ENCODE measurements at places on chromosomes 11 and 22.
A peak's percentile ranks its signal among the peaks of the same experiment; 100 is the strongest.

DNA sequence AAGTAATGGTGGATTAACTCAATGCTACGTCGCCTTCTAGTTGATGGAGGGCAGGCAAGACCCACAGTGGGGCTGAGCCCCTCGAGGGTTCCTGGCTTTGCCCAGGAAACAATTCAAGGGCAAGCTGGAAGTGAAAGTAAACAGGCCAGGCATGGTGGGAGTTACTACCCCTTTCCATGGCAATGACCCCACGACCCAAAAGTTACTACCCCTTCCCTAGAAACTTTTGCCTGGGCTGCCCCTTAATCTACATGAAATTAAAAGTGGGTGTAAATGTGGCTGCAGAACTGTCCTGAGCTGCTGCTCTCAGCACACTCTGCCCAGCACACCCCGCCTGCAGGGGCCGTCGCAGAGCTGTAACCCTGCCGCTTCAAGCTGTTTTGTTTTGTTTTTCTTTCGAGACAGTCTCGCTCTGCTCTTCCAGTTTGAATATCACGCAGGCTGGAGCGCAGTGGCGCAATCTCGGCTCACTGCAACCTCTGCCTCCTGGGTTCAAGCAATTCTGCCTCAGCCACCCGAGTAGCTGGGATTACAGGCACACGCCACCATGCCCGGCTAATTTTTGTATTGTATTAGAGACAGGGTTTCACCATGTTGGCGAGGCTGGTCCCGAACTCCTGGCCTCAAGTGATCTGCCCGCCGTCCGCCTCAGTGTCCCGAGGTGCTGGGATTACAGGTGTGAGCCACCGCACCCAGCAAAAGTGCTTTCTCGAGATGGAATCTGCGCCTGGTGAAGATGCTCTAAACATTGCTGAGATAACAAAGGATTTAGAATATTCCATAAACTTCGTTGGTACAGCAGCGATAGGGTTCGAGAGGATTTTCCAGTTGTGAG, 5.9 kb upstream of the RNH1 start:
- DNase-seq = no peak

DNA sequence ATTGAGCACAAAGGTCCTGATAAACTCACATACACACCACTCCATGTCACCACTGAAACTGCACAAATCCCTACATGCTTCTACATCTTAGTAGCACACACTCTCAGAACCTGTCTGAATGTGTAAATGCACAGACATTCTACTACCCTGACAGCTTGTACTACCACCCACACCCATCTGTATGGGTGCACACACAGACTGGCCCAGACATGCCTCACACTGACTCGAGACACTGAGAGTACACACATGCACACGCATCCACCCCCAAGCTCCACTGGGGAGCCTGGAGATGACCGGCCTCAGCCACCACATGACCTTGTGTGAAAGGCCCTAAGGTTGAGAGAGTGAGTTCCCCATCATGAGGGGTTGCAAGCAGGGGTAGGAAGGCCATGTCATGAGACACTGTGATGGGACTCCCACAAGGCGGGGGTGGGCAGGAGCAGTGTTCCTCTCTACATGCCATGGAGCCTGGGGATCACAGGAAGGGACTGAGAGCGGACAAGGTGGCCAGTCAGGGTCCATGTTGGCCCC, 28.1 kb downstream of the ARAP1 start:
- no peak for DNase-seq

- no peak for DNase-seq
These were observed 5.4 kb upstream of the MMP8 start for GRCh38 chr11:102729849-102730815.

DNA sequence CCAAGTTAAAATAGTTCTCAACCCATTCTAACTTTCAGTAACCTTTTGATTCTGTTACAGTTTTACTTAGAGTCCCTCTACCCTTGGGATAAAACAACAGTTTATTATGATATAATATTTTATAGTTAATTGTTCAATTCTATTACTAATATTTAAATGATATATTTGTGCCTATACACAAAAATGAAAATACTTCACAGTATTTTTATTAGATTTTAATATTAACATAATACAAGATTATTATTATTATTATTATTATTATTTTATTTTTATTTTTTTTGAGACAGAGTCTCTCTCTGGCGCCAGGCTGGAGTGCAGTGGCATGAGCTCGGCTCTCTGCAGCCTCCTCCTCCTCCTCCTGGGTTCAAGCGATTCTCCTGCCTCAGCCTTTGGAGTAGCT, 416.7 kb downstream of the NTM start:
- no peak for DNase-seq

DNA sequence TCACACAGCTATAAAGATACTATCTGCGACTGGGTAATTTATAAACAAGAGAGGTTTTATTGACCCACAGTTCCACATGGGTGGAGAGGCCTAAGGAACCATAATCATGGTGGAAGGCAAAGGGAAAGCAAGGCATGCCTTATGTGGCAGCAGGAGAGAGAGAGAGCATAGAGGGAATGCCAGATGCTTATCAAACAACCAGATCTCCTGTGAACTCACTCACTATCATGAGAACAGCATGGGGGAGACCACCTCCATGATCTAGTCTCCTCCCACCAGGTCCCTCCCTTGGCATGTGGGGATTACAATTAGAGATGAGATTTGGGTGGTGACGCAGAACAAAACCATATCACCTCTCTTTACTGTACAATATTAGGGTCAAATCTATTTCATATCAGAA, 1101.6 kb upstream of the RAG2 start:
- DNase-seq = no peak

DNA sequence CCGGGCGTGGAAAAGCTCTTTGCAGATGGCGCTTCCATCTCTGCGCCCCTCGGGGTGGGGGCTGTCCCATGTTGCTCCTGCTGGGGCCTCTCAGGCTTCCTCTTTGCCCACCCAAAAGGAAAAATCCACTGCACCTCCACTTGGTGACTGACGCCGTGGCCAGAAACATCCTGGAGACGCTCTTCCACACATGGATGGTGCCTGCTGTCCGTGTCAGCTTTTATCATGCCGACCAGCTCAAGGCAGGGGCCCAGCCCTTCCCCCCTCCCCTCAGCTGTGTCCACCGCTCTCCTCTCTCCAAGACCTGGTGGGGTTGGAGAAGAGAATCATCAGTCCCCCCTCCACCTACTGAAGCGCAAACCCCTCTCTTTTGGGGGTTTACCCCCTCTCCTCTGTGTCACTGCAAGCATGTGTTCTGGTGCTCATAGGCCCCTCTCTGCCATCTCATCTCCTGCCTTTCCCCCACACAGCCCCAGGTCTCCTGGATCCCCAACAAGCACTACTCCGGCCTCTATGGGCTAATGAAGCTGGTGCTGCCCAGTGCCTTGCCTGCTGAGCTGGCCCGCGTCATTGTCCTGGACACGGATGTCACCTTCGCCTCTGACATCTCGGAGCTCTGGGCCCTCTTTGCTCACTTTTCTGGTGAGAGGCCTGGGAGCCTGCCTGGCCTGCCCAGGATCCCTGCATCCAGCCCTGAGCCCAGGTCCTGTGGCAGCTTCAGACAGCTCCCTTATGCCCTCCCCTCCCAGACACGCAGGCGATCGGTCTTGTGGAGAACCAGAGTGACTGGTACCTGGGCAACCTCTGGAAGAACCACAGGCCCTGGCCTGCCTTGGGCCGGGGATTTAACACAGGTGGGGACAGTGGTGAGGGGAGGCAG, 1.8 kb downstream of the LARGE2 start:
- DNase-seq = no peak

DNA sequence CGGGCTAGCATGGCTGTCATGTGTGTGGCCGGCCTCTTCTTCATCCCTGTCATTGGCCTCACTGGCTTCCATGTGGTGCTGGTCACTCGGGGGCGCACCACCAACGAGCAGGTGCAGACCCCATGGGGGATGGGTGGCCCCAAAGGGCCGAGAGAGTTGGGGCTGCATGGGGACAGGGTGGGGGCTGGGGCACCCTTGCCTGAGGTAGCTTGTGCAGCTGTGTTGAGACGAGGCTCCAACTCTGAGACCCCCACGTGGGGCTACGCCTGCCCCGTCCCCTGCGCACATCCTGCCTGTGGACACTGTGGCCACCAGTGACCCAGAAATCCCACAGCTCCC, 8.5 kb downstream of the ZDHHC8 start:
- DNase-seq = no peak

DNA sequence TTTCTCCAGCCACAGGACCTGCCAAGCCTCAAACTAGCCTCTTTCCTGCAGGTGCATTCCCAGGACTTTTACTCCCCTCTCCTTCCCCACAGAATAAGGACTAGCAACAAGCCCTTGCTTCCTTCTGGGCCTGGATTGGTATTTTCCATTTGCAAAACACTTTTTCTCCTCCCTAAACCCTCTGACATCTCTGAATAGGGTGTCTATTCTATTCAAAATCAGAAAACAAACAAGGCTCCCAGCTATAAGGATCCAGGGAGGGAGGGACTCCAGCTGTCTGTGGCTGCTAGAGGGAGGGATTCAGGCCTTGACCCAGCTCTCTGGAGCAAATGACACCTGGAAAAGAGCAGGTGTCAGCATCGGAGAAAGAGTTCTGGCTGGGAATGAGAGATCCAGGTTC, 168.5 kb upstream of the BDNF start:
- no peak for DNase-seq

DNA sequence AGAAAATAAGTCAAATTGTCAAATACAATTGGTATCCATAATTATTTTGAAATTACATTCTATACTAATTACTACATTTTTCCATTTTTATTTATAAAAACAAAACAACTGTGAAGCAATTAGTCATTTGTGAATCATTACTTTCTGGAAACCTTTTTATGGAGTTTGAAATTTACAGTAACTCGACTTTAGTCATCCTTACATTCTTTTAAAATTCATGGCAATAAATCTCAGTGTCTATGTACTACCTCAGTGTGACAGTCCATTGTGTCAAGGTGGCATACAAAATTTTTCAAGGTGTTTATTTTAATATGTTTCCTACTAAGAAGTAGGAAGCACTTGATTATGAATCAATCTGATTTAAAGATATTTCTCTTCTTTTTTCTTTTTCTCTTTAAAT, 1949.4 kb upstream of the RAG2 start:
- no peak for DNase-seq

DNA sequence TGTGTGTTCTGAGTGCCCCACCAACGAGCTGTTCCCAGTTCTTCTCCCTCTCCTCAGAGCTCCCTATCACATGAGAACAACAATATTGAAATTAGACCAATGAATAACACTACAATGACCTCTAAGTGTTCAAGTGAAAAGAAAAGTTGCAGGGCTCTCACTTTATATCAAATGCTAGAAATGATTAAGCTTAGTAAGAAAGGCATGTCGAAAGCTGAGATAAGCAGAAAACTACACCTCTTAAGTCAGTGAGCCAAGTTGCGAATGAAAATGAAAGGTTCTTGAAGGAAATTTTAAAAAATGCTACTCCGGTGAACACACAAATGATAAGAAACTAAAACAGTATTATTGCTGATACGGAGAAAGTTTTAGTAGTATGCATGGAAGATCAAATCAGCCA, 199.8 kb downstream of the GUCY1A2 start:
- no peak for DNase-seq

- DNase-seq = peak; percentile 61
These were observed 467 bp downstream of the ESS2 start for GRCh38 chr22:19143967-19144400.

GRCh38 chr11:130328420-130328819, 13.7 kb upstream of the ZBTB44 start:
- DNase-seq = no peak

GRCh38 chr11:11843642-11844041, 1.9 kb downstream of the USP47 start:
- peak; percentile 61 for DNase-seq

GRCh38 chr11:61516191-61516590, 7.6 kb downstream of the LRRC10B start:
- no peak for DNase-seq

- no peak for DNase-seq
These were observed 4.7 kb downstream of the GUCD1 start for GRCh38 chr22:24550028-24550901.

GRCh38 chr11:60974726-60975125, 3.2 kb downstream of the CD6 start:
- DNase-seq = no peak

DNA sequence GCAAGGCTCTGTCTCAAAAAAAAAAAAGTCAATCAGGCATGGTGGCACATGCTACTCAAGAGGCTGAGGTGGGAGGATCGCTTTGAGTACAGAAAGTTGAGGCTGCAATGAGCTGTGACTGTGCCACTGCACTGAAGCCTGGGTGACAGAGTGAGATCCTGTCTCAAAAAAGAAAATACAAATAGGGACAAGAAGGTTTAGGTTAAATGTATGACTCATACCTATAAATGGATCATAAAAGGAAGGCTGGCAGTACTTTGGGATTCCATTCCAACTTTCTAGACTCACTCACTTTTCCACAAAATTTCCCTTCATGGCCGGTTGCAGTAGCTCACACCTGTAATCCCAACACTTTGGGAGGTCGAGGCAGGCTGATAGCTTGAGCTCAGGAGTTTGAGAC, 25.6 kb upstream of the OSBP start:
- DNase-seq = no peak

GRCh38 chr11:64914123-64914522, 2.9 kb downstream of the ATG2A start:
- no peak for DNase-seq

DNA sequence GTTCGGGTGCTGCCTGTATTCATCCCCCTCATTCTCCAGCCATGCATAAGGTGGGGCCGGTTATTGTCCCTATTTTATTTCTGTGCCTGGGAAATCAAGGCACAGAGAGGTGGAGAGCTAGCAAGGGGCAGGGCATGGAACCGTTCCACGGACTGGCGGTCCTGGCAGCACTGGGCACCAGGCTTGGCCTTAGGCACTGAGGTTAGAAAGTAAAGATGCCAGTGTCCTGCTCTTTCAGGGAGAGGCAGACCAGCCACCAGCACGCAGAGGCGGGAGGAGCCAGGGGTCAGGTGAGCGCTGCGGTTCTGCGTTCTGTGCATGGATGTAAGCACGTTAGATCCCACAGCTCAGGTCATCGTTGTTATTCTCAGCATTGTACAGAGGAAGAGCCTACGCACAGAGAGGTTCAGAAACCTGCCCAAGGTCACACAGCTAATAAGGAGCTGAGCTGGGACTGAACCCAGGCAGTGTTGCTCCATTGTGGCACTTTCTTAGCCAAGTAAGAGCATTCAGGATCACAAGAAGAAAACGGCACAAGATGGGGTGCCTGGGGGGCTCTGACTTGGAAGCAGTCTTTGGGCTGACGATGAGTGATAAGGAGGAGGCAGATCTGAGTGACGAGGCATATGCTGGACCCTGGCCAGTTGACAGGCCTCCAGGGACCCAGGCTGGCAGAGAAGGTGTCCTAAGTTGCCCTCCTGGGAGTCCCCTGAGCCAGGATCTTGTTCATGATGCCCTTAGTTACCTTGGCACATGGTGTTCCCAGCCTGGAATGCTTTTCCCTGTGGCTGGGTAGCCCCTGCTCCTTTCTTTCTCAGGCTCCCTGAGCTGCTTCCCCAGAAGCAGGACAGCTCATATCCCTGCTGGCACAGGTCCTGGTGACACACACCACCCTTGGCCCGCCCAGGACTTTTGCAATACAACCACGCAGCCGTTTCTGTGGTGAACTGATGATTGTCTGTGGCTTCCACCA, 41.1 kb downstream of the OSBPL5 start:
- peak; percentile 89 for DNase-seq
